Activated CD4-positive, alpha-beta memory T cell treated with anti-CD3 and anti-CD28 coated beads for 36 hours (primary cell): ENCODE measurements at places on chromosomes 7 and 10. TPM values are rescaled to one million over a fixed set of nuclear protein-coding genes. Genes with fewer than 3 reads are reported as not detected.

- no peak for DNase-seq
- no peaks in the 10 kb centered on the region for H3K27me3 ChIP-seq
- no peak overlapping the region for H3K4me3 ChIP-seq
- H3K27ac ChIP-seq, result no peak overlapping the region
- peaks cover 23% of the 10 kb centered on the region for H3K4me1 ChIP-seq
Observed at GRCh38 chr10:118672766-118673715, 77.6 kb upstream of the PRLHR start.

- no peak overlapping the region for H3K4me3 ChIP-seq
- H3K27ac ChIP-seq, result no peak overlapping the region
Observed at GRCh38 chr10:60433684-60434083, 44.0 kb upstream of the ANK3 start.

DNA sequence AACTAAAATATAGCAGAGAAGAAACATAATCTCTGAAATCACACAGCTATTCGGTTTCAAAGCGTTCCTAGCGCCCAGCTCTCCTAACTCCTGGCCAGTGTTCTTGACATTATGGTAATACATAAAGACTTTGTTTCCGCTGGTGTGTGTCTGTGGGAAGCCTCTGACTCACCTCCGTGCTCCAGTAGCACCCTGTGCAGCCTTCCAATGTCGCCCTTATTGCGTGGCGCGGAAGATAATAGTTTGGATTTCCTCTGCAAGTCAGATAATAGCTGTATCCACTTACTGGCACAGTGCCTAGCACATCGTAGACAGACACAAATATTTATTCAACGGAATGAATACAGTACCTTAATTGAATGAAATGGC is 570 bp downstream of the BMS1 start:
- peaks cover 17% of the 10 kb centered on the region for H3K4me1 ChIP-seq
- H3K27me3 ChIP-seq, result no peaks in the 10 kb centered on the region
- peak; percentile 45 for DNase-seq
- peak overlapping the region; percentile 85 for H3K4me3 ChIP-seq
- H3K27ac ChIP-seq, result peak overlapping the region; percentile 90

GRCh38 chr7:64632029-64632428 is 33.9 kb upstream of the ZNF107 start:
- no peak for DNase-seq
- H3K4me3 ChIP-seq, result no peak overlapping the region
- no peaks in the 10 kb centered on the region for H3K36me3 ChIP-seq
- no peak overlapping the region for H3K27ac ChIP-seq

The ZNF107 gene
- total RNA-seq, result 14.3 TPM

- no peak overlapping the region for H3K4me3 ChIP-seq
- peaks cover 15% of the 10 kb centered on the region for H3K4me1 ChIP-seq
- DNase-seq, result no peak
- H3K36me3 ChIP-seq, result peaks cover 2% of the 10 kb centered on the region
Observed at GRCh38 chr10:32379318-32379949, 32.5 kb upstream of the EPC1 start.

DNA sequence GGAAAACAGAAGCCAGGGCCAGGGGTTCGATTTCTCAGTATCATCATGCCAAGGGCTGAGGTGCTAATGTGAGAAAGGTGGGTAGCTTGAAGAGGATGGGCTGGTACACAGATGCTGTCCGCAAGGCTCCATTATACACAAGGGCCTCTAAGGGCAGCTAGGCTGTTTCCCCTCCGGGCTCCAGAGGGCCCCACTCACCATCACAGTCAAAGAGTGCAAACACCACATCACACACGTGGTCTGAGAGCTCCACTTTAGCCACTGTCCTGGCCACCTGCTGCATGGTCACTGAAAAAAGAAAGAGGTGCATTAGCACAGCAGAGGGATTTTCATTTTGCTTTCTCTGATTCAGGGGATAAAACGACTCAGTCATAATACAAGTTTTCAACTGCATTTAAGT is 20.9 kb upstream of the DNAJB12 start:
- H3K4me1 ChIP-seq, result peaks cover 2% of the 10 kb centered on the region
- no peak overlapping the region for H3K4me3 ChIP-seq
- H3K27me3 ChIP-seq, result no peaks in the 10 kb centered on the region
- no peak for DNase-seq
- H3K36me3 ChIP-seq, result no peaks in the 10 kb centered on the region

- no peaks in the 10 kb centered on the region for H3K4me1 ChIP-seq
- no peaks in the 10 kb centered on the region for H3K36me3 ChIP-seq
- DNase-seq, result no peak
- H3K27ac ChIP-seq, result no peak overlapping the region
Observed at GRCh38 chr7:137395420-137395819, 51.9 kb upstream of the PTN start.

DNA sequence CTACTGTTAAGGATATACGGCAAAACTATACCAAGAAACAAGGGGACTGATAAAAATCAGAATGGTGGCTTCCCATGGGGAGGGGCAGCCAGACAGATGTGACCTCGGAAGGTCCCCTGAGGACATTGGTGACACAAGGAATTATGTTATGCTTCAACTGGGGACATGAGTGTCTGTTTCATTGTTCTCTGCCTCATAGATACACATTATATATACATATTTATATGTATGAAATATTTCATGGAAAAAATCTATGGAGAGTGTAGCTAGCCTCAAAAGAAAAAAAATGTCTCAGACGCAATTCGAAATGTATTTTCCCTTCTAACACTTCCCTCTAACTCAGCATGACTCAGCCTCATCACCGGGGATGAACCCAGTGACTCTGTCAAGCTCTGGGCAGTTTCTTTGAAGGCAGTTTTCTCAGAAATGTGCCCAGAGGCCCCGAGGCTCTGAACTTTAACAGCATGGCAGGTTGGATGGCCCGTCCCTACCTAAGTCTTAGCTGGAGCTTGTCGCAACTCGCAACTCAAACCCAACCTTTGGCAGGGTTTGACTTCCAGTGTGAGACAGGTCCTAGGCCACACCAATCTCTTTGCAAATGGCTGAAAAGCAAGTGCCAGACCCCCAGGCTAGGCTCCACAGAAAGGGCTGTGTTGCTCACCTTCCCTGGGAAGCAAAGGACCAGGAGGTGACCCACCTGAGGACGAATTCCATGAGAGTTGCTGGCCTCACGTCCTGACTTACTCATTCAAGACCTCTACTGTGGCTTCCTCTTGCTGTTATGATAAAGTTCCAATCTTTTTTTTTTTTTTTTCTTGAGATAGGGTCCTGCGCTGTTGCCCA is 86.9 kb downstream of the CARD11 start:
- peak; percentile 79 for DNase-seq
- H3K36me3 ChIP-seq, result peaks cover 49% of the 10 kb centered on the region
- peaks cover 65% of the 10 kb centered on the region for H3K4me1 ChIP-seq

The CUL1 gene
- 64.7 TPM for total RNA-seq

DNA sequence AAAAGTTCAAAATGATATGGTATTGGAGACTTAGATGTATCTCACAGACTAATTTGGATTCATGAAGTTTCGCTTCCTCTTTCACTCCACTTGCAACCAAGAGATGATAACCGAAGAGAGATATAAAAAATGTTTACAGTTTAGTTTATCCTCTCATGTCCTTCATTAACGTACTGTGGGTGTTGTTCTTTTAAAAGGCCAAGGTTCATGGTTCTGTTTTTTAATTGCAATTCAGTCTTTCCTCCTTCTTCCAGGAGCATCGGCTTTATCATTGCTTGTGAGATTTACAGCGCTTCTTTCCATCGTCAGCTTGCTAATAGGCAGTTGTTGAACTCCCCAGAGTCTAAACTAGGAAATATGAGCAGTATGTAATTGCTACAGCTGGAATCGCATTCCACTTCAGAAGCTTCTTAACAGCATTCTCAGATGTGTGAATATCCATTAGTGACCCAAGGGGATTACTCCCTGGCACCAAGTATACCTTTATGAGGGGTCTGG is 75.9 kb upstream of the HGF start:
- no peak overlapping the region for H3K4me3 ChIP-seq
- no peaks in the 10 kb centered on the region for H3K27me3 ChIP-seq
- DNase-seq, result no peak

DNA sequence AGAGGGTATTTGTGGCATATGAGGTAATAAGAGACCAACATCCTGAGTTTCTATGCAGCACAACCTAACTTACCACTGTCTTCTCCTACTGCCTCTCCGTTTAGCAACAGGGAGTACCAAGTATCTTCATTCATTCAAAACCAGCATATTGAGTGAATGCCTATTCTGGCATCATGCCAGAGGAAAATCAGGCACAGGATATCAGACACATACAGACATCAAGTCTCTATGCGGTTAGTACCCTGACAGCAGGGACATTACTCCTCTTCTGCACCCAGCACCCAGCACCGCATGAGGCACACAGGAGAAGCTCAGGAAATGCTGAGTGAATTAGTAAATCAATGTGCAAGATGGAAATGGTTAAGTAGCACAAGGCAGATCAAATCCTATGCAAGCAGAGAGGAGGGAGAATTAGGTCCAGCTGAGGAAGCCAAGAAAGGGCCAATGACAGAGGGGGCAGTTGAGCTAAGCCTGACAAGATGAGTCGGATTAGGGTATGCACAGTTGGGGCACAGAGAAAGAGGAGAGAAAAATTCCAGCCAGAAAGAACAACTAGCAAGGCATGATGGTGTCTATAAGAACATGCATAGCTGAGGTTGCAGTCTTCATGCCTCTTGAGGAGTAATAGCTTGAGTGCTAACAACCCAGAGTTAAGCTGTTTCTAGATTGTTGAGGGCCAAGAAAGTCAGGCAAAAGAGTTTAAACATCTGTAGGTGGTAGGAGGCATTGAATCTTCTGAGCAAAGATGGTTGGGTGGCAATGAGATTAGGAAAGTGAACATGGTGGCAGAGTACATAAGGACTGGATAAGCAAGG is 146.0 kb downstream of the PLXNA4 start:
- peak overlapping the region; percentile 74 for H3K27ac ChIP-seq
- no peak for DNase-seq
- H3K4me3 ChIP-seq, result no peak overlapping the region
- no peaks in the 10 kb centered on the region for H3K36me3 ChIP-seq
- H3K27me3 ChIP-seq, result no peaks in the 10 kb centered on the region
- H3K4me1 ChIP-seq, result peaks cover 54% of the 10 kb centered on the region

DNA sequence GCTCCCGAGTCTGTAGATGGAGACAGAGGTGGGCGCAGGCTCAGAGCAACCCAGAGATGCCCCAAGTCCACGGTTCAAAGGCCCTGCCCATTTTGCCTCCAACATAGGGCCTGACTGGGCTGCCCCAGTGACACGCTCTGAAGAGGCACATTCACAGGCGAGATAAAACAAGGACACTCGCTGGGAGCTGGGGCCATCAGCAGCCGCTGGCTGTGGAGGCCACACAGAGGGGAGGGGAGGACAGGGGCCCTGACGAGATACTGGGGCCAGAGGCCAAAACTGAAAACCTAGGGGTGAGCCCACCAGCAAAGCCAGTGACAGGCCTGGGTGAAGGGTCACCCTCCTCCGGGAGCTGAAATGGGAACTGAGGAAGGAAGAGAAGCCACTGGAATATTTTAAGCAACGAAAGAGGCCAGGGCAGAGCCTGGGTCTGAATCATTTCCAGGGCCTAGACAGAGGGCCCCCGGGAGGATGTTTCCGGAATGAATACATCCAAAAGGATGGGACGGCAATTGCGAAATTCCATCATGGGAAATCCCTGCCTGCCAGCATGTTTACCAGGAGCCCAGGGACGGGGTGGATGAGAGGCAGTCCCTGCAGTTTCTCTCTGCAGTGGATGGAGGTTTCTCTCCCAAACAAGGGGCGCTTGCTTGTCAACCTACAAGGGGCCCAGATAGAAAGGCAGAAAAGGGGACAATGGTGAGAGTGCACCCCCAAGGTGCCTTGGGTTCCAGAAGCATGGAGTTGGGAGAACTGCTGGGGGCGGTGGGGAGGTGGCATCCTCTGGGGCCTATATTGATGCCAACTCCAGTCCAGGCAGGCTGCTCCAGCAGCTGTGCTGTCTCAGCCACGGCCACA is 29.0 kb upstream of the HSPA12A start:
- H3K27me3 ChIP-seq, result peaks cover 31% of the 10 kb centered on the region
- H3K4me3 ChIP-seq, result no peak overlapping the region
- no peak overlapping the region for H3K27ac ChIP-seq
- H3K36me3 ChIP-seq, result no peaks in the 10 kb centered on the region

The CALHM1 gene
- total RNA-seq, result not detected
